ENCODE measurements at places on chromosomes 3 and 15.

DNA sequence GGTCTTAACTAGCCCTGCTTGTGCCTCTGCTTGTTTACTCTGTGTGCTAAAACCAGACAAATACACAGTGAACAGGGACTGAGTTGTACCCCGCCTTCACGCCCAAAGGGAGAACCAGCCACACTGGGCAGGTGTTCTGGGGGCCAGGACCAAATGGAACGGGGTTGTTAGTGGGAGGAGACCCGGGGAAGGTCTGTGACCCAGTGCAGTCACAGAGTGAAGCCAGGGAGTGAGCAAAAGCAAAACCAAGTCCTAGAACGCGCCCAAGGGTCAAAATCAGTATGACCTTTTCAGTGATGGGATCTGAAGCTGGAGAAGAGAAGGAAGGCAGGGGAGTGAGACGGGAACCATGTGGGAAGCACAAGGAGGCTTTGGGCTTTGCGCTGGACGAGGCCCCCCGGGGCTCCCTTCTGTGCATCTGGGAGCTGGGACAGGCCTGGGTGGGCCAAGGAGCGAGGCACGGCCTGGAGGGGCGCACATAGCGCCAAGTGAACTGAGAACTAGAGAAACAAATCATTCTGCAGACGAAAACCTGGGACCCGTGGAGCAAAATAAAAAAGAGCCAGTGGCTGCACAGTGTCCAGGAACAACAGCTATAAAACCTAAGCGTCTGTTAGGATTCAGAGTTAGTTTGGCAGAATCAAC is 78.3 kb upstream of the ALDH1A3 start:
- no peak for DNase-seq

DNA sequence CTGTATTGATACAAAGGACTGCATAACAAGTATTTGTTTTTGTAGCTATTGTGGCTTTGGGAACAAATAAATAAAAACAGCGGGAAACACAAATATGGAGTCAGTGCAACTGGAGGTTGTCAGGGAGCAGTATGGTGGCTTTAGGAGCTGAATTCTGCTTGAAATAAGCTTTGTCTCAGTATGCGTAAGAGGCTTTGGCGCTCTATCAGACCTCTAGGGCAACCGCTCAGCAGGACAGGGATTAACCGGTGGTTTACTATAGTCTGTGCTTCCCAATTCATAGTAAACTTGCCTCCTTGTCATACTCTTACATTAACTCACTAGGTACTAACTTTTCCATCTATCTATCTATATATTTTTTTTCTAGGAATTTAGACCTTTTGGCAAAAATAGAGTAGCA is 104.6 kb downstream of the ZIC1 start:
- no peak for DNase-seq

DNA sequence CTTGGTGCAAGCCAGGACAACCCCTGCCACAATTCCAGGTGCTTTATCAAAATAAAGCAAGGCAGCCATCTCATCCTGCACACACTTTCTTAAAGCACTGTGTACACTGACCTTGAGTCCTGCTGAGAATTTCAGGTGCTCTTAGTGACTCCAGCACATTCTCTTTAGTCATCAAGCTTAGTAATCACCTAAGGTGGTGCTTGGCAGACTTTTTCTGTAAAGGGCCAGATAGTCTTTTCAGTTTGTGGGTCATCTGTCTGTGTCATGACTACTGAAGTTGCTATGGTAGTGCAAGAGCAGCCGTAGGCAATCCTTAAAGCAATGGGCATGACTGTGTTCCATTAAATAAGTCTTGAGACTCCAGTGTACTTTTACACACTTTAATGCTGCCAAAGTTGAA is 36.4 kb downstream of the RIOX2 start:
- DNase-seq, result no peak

- no peak for DNase-seq
These were observed 29.9 kb upstream of the RGMA start for GRCh38 chr15:93118904-93119303.

- DNase-seq, result no peak
These were observed 173.4 kb downstream of the XXYLT1 start for GRCh38 chr3:195097331-195098255.

DNA sequence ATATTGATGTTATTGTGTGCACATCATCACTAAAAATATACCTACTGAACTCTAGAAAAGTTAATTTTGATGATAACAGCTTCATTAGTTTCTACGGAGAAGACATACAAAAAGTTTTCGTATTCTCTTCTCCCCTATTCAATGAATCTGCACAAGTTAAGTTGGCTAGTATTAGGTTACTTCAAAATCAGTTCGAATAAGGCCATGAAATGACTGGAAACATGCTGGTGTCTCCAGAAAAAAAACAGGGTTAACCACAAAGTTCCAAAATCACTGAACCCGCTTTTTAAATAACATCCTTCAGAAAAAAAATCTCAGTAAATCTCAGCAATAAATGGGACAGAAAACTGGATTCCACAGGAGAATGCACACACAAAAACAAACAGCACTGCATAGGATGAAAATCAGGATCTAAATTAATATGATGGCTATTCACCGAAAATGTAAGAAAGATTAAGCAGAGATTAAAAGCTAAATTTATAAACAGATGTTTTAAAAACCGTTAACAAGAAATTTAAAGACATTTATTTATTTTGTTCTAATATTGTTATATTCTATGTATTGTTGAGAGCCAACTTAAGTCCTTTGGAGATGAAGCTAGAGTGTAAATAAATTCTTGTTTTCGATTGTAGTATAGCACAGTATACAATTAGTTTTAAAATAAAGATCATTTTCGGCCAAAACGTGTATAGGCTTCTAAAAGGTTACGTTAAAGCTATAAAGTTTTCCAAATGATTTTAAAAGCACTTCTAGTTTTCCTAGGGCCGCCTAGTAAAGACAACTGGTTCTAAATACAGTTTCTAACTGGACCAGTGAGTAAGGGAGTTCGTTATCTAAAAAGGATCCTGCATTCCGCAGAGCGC is 1.0 kb downstream of the IGSF11 start:
- DNase-seq, result no peak

- DNase-seq, result no peak
These were observed 1.4 kb downstream of the SRGAP3 start for GRCh38 chr3:9247941-9248521.

GRCh38 chr3:55826731-55827496 is 339.8 kb upstream of the WNT5A start:
- DNase-seq, result no peak

- DNase-seq, result no peak
These were observed 47.6 kb downstream of the ROPN1B start for GRCh38 chr3:126016616-126017015.

DNA sequence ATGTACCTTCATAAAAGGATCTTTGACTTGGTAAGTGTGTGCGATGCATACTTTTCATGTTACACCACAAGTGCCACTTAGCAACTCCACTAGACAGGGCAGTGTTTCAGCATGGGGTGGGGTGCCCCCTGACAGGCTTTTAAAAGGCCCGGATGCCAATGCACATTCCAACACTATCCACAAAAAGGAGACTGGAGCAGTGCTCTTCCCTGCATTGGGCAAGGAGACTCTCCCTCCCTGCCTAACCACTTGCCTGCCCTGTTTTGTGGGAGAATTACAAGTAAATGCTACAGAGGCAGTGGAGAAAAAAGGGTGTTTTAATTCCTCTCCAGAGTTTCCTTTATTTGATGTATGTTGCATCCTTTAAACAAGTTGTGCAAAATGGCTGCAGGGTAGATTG is 1.7 kb upstream of the RARB start:
- DNase-seq, result no peak
